Suppressor macrophage treated with lipopolysaccharide for 1 hour (primary cell): ENCODE measurements at places on chromosomes 4 and X.
A peak's percentile ranks its signal among the peaks of the same experiment; 100 is the strongest.

DNA sequence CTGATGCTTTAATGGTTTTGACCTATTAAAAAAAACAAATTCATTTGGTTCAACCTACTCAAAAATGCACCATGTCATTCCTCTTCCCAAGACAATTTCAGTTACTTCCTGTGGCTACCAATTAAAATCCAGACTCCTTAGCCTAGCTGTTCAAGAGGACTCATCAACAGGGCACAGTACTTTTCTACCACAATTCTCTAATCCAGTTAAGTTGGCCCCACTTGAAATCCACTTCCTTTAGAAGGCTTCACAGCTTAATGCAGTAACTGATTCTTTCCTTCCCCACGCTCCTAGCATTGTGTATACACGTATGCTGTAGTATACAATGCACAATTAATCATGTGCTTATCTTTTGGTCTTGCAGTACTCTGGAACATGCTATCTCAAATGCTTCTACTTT, 129.8 kb downstream of the UGT8 start:
- no peak for DNase-seq

DNA sequence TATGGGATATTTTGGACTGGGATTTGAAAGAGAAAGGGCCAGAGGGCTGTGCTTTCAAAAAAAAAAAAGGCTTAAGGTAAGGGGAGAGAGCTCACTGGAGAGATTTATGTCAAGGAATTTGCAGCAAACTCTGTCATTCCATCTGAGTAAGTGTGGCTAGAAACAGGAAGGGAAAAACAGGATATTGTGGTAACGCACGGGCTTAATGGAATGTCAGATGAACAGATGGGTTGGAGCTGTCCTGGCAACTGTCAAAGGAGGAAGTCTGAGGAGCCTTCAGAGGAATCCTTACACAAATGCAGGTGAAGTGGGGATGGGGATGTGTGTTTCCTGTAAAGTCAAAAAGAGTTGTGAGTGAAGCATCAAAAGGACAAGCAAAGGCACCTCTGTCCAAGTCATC, 15.1 kb upstream of the NKX3-2 start:
- no peak for DNase-seq

DNA sequence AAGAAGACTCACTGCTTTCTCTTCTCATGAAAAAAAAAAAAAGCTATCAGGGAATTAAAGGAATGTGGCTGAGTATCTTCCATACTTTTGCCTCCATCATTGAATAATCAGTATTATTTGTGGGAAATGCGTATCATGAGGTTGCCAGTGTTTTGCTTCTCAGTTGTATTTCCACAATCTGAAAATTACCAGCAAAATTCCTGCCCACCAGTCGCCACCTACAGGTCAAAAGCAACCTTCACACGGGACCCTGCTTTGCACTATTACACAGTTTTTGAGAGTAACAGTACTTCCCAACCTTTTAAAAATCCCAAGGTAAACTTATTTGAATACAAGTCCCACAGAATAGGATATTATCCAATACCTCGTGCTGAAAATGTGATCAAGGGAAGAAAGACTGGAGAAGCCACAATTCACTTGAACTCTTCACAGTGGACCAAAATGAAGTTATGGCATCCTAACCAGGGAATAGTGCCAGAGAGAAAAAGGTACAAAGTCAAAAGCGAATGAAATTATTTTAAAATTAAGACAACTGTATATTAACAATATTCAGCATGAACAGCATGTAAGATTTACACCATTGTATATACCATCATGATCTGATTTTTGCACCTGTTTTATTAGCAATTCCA, 30.4 kb downstream of the PGRMC1 start:
- DNase-seq = peak; percentile 30

- no peak for DNase-seq
Measured at GRCh38 chr4:158333820-158334219, 123.5 kb downstream of the TMEM144 start.

GRCh38 chr4:174553828-174554227, 31.5 kb upstream of the HPGD start:
- DNase-seq = no peak

GRCh38 chr4:41199788-41200187, 14.6 kb downstream of the APBB2 start:
- DNase-seq = peak; percentile 43

GRCh38 chr4:42159271-42160001, 7.0 kb upstream of the BEND4 start:
- no peak for DNase-seq

DNA sequence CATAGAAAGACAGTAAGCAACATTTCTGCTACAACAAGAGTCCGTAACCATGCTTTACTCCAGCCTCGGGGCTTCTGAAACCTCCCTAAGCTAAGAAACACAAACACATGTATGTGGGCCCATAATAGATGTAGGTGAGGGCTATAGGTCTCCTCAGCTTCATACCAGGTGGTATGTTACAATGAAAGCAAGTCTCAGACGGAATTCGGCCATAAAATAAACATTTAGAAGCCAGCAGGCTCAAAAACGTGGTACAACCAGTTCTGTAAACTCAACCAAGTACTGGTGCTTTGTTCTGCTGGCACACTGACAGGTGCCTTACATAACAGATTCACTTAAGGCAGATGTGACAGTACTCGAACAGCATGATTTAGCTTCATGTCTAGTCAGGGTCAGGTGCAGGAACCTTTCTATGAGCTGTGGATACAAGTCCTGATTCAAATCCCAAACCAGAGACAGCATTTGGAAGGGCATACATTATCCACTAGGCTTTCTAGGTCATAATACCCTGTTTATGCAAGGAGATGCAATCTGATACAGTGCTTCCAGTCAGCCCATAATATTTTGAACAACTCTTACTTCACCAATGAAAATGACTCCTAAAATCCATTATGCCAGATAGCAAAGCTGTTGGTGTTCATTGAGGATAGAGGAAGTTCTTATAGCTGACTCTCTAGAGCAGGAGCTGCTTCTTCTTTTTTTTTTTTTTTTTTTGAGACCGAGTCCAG, 113.8 kb upstream of the ENPP6 start:
- DNase-seq = peak; percentile 85

GRCh38 chr4:120720354-120720934, 202.1 kb downstream of the PRDM5 start:
- DNase-seq = no peak

DNA sequence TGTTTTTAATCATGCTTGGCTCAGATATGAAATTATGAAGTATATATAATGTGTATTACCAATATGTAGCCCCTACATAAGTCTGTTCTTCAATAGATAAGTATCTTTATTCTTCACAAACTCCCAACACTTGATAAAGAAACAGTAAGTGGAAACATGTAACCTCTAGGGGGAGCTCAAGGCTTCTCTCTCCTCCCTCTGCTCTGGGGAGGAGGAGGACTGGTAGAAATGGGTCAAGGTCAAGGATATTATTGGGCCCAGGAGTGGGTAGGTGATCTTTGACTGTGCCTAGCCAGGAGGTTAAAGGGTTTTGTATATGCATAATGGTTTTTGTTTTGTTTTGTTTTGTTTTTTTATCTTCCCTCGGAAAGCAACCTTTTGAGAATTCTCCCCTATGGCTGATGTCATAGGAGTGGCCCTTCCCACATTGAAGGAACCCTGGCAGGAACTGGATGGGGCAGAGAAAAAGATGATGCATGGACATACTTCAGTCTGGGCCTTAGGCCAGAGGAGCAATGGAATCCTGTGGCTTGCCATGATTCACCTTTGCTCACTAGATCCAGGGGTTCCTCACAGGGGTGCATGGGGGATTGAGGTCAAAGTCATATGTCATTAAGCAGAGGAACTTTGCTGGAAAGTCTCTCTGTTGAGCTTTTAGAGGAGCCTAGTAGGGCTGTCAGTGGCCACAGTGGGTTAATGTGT, 460.3 kb downstream of the MID1IP1 start:
- DNase-seq = peak; percentile 68

DNA sequence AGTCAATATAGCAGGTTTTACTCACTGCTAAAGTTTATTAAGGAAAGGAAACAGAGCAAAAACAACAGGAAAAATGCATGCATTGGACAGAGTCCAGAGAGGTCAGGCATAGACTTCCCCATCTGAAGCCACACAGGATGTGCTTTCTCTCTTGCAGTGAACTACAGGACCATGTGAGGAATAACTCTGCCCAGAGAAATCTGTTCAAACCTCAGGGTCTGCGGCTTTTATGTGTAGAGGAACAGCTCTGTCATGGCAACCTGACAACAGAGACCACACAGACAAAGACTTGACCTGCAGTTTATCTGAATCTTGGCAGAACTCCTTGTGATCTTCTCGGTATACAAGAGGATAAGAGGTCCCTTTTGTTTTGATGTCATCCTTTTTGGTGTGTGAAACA, 46.3 kb upstream of the LONRF3 start:
- DNase-seq = peak; percentile 1

GRCh38 chr4:77465271-77465670, 140.3 kb upstream of the CXCL13 start:
- DNase-seq = peak; percentile 58

GRCh38 chr4:121784401-121784800, 16.7 kb upstream of the EXOSC9 start:
- no peak for DNase-seq

DNA sequence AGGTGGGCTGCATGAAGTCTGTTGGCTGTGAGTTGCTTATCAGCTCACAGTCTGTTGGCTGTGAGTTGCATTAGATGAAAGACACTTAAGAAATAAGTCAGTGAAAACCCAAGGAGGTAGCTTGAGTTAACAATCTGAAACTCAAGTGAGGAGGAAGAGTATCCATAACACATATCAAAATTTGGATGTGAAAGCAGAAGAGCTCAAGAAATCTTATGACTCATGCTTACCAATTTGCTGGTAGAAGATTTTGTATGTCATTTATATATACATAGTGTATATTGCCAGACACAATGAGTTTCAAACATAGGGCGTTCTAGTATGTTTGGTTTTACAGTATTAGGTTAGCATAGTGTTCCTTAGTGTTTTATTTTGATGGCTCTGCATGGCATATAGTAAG, 107.4 kb downstream of the DDIT4L start:
- peak; percentile 11 for DNase-seq

DNA sequence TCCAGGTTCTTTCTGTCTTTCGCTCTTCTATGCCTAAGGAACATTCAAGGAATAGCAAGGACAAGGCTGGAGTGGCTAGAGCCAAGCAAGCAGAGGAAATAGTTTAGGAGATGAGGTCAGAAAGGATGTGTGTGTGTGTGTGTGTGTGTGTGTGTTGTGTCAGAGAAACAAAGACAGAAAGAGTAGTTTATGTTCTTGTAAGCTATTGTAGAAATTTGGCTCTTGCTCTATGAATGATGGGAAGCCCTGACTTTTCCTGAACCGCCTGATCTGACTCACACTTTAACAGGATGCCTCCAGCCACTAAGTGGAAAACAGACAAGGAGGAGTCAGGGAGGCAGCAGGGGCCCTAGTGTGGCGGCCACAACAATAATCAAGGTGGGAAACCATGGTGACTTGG, 39.7 kb downstream of the LGI2 start:
- DNase-seq = no peak

- DNase-seq = no peak
Measured at GRCh38 chr4:11901089-11901488, 472.4 kb upstream of the HS3ST1 start.

GRCh38 chrX:100980608-100981497, 11.3 kb downstream of the ARL13A start:
- peak; percentile 6 for DNase-seq

DNA sequence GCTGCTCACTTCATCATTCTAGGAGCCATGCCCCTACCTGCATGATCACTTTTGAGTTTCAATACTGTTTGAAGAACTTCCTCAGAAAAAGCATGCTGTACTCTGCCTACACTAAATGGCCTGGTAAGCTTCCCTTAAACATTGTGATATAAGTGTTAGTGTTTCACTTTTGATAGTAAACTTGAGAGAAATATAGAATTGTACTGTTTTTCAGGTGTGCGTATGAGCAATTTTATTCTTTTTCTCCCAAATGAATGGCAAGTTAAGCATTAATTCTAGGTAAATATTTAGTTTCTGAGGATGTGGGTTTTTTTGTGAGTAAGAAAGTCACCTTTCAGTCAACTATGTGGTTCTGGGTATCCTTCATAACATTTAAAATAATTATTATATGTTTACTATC, 484.5 kb downstream of the IL15 start:
- no peak for DNase-seq

- no peak for DNase-seq
Measured at GRCh38 chr4:68905939-68906779, 45.4 kb downstream of the UGT2A3 start.

DNA sequence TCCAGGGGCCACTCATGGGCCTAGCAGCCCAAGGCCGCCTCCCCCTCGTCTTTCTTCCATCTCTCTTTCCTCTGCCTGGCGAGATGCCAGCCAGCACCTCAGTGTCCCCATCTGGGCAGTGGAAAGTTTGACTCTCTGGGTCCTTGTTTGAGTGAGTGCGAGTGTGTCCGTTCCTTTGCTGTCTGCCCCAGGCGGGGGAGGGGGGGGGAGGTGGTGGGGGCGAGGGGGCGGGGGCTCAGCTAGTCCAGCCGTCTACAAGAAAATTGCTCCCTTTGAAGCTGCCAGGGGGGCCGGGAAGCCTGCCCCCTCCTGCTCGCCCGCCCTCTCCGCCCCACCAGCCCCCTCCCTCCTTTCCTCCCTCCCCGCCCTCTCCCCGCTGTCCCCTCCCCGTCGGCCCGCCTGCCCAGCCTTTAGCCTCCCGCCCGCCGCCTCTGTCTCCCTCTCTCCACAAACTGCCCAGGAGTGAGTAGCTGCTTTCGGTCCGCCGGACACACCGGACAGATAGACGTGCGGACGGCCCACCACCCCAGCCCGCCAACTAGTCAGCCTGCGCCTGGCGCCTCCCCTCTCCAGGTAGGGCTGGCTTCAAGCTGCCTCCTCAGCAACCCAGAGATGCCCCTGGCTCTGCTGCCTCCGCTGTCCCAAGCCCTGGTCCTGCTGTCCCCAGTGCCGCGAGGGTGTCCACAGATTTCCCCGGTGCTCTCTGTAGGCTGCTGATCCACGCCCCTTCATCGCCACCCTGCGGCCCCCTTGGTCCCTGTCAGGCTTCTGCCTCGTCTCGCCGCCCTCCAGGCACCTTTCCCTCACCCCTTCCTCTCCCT, at the start of gene BGN:
TSS of gene BGN (plus strand) at position 440 of the 821 bp plus-strand sequence. CDS start 9,652 bp downstream, outside the sequence.
- DNase-seq = peak; percentile 5

DNA sequence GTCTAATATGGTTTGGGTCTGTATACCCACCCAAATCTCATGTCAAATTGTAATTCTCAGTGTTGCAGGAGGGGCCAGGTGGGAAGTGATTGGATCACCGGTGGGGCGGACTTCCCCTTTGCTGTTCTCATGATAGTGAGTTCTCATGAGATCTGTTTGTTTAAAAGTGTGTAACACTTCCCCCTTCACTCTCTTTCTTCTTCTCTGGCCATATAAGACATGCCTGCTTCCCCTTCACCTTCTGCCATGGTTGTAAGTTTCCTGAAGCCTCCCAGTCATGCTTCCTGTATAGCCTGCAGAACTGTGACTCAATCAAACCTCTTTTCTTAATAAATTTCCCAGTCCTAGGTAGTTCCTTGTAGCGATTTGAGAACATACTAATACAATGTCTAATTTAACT, 19.7 kb upstream of the SCRG1 start:
- peak; percentile 40 for DNase-seq
